Activated T-helper 17 cell treated with anti-CD3 and anti-CD28 coated beads, Interleukin-2, amount 50 U/mL, for 72 hours (primary cell): ENCODE measurements at places on chromosomes 16 and 17.
A peak's percentile ranks its signal among the peaks of the same experiment; 100 is the strongest.

DNA sequence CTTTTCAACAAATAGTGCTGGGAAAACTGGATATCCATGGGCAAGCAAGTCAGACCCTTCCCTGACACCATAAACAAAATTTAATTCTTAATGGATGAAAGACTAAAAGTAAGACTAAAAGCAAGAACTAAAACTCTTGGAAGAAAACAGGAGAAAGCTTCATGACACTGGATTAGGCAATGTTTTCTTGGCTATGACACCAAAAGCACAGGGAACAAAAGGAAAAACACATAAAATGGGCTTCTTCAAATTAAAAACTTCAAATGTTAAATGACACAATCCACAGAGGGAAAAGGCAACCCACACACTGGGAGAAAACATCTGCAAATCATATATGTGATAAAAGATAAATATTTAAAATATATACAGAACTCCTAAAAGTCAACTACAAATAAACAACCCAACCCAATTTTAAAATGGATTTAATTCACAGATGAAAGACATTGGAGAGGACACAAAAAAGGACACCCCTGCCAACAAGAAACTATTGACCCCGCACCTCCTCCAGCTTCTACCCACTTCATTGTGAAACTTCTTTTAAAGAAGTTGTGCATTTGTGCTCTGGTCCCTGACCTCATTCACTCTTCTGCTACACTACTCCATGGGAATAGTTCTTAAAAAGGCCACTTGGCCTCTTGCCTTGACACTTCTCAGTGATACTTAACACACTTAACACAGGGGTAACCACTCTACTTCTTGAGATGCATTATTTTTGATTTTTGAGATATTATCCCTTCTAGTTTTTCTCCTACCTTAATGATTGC, 80.3 kb downstream of the TRIM37 start:
- no peak for ATAC-seq

GRCh38 chr17:79925242-79925957, 86.2 kb upstream of the CBX4 start:
- no peak for ATAC-seq

- ATAC-seq, result no peak
Measured at GRCh38 chr17:38900978-38901656, 24.3 kb upstream of the LASP1NB start.

- ATAC-seq, result no peak
Measured at GRCh38 chr16:11668623-11669379, 546 bp downstream of the SNN start.

GRCh38 chr17:75046407-75047289, at the start of the genes ATP5PD and KCTD2:
Gene ATP5PD, minus strand, starts transcription at chr17:75046969. Its CDS starts 4,319 bp downstream, at chr17:75042650.
Gene KCTD2, plus strand, starts transcription at chr17:75047225. Its CDS starts 26 bp downstream, at chr17:75047251.
- peak; percentile 97 for ATAC-seq
